Stimulated activated CD4-positive, alpha-beta T cell treated with anti-CD3 and anti-CD28 coated beads, Interleukin-12 subunit alpha, Interleukin-12 subunit beta, amount 100 ng/mL, for 4 hours (primary cell): ENCODE measurements at places on chromosomes 1 and 21.

DNA sequence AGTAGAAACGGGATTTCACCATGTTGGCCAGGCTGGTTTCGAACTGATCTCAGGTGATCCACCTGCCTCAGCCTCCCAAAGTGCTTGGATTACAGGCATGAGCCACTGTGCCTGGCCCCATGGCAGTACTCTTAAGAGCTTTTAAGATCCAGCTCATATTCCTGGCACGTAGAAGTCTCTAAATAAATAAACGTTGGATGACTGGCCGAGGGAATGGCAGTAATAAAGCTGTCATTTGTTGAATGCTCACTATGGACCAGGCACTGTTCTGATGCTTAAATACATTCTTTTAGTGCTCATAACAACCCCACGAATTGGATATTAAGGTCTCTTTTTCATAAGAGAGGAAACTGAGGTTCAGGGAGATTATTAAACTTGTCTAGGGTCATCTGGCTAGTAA lies 20.9 kb downstream of the UBIAD1 start:
- DNase-seq = no peak

DNA sequence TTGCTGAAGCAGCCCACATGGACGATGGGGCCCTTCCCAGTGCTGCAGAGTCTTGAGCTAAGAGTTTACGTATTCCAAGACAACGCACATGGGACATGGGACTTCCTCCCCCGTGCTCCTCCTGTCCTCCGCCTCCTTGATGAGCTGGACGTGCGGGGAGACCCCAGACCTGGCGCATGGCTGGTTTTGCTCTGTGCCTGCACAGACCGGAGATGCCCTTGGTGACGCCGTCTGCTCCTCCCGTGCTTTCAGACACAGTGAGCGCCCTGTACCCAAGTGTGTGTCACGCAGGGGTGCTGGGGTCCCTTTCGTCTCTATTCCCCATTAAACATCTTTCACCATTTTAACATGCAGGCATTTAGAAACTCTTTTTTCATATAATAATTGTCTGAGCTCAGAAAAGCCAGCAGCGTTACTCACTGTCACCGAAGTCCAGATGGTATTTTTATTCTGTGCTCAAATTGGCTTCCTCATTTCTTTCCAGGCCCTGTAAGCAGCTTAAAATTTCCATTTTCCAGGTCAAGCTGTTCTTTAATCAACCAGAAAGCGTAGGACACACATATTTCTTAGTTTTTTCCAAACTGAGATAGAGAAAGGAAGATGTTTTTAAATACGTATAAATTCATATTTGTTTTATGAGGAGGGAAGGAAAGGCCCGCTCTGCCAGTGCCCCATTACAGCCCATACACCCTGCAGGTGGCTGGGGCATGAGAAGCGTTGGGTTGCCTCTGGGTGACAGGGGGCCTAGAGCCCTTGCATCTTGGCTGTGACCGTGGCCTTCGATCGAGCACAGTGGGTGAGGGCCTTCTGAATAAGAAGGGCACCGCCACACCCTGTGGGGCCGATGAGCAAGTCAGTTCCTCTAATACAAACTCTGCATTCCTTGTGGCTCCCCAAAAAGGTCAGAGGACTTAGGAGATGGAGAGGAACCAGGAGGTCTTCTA lies 17.9 kb upstream of the ZBTB21 start:
- DNase-seq = no peak

- DNase-seq = no peak
These were observed 72.2 kb upstream of the RALGPS2 start for GRCh38 chr1:178652506-178653490.

- peak; percentile 63 for DNase-seq
These were observed at the start of gene RALGPS2 for GRCh38 chr1:178724728-178725465. RALGPS2 (plus strand) TSS chr1:178725244; CDS start chr1:178776765, 51,521 bp downstream.

DNA sequence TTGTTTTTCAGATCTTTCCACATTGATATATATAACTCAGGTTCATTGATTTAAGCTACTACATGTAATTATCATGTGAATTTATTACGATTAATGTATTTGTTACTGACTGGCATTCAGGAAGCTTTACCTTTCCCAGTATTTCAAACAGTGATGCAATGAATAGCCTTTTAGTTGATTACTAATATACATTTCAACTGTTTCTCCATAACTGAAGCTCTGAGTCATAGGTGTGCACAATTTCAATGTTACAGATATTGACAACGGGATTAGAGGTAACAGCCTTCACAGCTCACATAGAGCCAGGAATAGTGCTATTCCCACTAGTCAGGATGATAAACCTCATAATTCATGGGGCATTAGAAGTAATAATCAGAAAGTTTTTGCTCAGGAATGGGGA lies 25.1 kb downstream of the RAVER2 start:
- no peak for DNase-seq

DNA sequence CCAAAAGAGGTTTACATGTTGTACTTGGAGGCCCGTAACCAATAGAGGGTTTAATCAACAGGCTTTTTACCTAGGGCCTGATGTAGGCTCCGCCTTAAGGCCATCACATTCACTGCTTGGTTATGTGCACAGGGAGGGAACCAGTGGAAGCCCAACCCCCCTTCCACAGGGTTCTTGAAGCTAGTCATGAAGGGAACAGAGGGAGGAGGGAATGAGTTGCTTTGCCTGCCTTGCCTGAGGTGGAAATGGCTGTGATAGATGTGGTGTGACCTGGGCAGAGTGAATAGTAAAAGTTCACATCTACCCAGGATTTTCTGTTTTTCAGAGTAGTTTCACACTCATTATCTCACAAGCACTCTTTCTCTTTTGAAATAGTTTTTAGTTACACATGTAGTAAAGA lies 215.1 kb downstream of the ST6GALNAC3 start:
- no peak for DNase-seq

GRCh38 chr1:98399218-98399617 lies 262.3 kb upstream of the SNX7 start:
- no peak for DNase-seq

- DNase-seq = no peak
These were observed 25.0 kb downstream of the LRRC8C start for GRCh38 chr1:89657886-89658285.

- no peak for DNase-seq
These were observed 61.1 kb upstream of the RAB4A start for GRCh38 chr1:229209816-229210215.

DNA sequence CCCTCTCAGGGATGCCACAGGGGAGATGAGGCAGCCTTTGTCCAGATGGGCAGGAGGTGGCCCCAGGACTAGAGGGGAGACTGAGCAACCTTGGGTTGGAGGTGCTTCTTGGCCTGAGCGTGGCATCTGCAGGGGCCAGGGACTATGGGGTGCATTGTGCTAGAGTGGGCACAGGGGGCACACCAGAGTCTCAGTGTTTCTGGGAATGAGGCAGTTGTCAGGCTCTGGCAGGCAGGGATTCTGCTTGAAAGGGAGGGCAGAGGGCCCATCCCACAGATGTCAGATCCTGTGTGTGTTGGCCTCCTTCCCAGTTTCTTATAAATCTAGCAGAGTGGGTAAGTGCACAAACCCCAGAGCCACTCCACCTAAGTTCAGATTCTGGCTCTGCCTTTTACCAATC lies 13.7 kb downstream of the LGR6 start:
- DNase-seq = no peak

- DNase-seq = no peak
These were observed 7.3 kb downstream of the UQCRHL start for GRCh38 chr1:15799928-15800835.

- DNase-seq = no peak
These were observed 116.8 kb downstream of the VPS13D start for GRCh38 chr1:12346483-12347151.

DNA sequence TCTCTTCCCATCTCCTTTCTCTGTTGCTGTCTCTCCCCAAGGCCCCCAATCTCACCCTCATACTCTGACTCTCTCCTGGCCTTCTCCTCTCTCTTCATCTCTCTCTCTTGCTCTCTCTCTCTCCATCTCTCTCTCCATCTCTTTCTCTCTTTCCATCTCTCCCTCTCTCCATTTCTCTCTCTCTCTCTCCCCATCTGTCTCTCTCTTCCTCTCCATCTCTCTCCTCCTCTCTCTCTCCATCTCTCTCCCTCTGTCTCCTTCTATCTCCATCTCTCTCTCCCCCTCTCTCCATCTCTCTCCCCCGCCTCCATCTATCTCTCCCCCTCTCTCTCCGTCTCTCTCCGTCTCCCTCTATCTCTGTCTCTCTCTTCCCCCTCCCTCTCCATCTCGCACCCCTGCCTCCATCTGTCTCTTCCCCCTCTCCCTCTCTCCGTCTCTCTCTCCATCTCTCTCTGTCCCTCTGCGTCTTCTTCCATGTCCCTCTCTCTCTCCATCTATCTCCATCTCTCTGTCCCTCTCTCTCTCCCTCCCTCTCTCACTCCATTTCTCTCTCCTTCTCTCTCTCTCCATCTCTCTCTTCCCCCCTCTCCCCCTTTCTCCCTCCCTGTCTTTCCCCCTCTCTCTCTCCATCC lies 16.0 kb upstream of the EPHA8 start:
- DNase-seq = no peak

GRCh38 chr1:66373157-66373591 lies 160.8 kb upstream of the SGIP1 start:
- DNase-seq = no peak

DNA sequence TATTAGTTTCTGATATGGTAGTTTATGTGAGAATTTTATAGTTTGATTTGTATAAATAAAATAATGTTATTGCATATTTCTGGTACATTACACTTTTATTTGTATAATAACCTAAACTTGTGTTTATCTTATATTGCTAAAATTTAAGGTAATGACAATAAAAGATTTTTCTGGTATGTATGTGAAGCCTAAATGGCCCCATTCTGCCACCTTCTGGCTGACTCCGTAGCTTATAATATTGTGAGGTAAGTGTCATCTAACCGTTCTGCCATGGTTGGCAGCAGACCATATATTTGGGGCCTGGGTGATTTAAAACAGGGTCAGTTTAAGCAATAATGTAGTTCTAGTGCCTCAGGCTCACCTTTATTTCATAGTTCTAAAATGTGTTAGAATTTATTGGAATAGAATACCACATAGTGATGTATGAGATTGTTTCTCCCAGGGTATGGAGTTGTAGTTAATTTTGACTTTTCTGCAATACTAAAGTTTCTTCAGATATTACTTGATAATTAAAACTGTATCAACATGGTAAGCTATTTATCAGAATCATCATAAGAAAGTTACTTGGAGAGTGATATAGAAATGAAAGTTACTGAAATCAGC lies 21.2 kb upstream of the PRKACB start:
- DNase-seq = peak; percentile 47

GRCh38 chr1:109295712-109296415 lies 10.9 kb downstream of the MYBPHL start:
- no peak for DNase-seq

DNA sequence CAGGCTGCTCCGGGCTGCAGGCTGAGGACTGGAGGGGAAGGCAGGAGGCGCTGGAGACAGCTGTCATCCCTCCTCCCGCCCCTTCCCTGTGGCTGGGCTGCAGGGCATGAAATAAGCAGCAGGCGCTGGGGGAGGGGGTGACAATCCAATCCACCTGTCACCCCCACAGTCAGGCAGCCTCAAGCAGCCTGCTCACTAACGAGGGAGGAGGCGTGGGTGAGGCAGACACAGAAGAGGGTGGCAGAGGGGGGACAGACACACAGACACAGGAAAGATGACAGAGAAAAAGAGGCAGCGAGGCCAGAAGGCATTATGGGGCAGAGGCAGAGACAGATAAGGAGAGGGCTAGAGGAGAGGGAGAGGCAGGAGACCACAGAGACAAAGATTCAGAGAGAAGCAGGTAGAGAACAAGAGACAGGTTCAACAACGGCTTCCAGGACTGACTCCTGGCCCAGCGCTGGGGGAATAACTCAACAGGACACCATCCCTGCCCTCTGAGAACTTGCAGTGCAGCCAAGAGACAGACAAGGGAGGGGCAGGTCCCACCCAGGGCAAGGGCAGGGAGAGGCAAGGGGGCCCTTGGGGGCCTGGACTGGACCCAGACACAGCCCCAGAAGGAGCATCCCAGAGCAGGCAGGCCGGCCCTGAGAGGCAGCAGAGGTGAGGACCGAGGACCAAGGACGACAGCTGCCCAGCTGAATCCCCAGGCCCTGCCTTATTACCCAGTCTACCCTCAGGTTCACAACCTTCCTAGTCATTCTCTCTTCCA lies 11.2 kb downstream of the MEF2D start:
- DNase-seq = peak; percentile 37

- DNase-seq = no peak
These were observed 93.7 kb downstream of the CTH start for GRCh38 chr1:70504821-70505193.

DNA sequence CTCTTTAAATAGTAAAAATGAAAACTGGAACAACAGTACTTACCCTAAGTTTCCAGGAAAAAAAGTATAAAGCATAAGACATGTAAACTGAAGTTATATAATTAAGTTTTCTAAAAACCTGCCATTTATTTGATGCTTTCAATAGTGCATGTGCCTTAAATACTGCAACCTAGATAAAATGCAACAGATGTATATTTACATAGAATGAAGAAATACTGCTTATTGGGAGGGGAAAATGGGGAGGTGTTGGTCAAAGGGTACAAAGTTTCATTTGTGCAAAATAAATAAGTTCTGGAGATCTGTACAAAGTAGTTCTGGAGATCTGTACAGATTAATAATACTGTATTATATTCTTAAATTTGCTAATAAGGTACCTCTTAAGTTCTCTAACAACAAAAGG lies 68.6 kb downstream of the PRPF38A start:
- DNase-seq = no peak

DNA sequence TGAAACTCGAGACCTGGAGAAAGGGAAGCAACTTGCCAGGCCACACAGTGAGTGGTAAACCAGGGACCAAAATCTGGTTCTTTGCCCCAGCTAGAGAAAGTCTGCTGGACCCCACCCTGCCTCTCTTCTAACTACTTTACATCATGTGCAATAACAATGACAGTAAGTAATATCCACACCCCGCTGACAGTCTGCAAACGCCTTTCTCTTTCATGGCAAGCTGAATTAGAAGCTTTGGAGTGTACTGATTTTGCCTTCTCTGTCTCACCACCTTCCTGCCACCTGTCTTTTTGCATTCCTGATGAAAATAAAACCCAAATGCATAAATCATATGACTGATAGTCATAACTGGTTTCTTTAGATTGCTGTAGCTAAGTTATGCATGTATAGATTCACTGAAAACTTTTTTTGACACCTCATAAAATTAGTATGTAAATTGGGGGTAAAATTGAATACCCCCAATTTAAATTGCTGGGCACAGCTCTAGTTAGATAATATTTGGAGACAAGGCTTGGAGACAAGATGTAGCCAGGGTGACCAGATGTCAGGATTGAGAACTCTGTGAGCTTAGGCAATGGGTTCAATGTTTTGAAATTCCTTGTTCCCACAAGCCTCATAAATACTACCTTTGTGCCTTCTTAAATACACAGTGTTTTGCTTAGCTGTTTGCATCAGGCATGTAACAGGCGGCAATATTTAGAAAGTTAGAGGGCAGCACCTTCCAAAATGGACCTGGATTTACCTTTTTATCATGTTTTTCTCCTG lies 73.5 kb downstream of the ST6GALNAC5 start:
- DNase-seq = no peak
